ENCODE measurements at places on chromosomes 11 and 22.

- H3K27ac ChIP-seq = no peak overlapping the region
- no peak for DNase-seq
- no peak overlapping the region for H3K4me3 ChIP-seq
- no peaks in the 10 kb centered on the region for H3K36me3 ChIP-seq
- no peaks in the 10 kb centered on the region for H3K27me3 ChIP-seq
Observed at GRCh38 chr11:79174045-79175008, 266.5 kb downstream of the TENM4 start.

GRCh38 chr22:19432133-19432851, at the start of gene MRPL40:
Gene MRPL40, plus strand, starts transcription at chr22:19432545. Its CDS starts 10 bp downstream, at chr22:19432555.
- no peak for DNase-seq
- H3K27ac ChIP-seq = peak within 1 kb of the TSS; percentile 66
- H3K4me3 ChIP-seq = peak within 1 kb of the TSS; percentile 77
- H3K36me3 ChIP-seq = peaks cover 11% of the 10 kb centered on the region
- no peaks in the 10 kb centered on the region for H3K27me3 ChIP-seq

GRCh38 chr22:29311464-29312217, 3.9 kb downstream of the RASL10A start:
- H3K4me1 ChIP-seq = peaks cover 17% of the 10 kb centered on the region
- no peaks in the 10 kb centered on the region for H3K36me3 ChIP-seq
- DNase-seq = peak; percentile 46
- H3K4me3 ChIP-seq = no peak overlapping the region
- H3K27ac ChIP-seq = no peak overlapping the region

DNA sequence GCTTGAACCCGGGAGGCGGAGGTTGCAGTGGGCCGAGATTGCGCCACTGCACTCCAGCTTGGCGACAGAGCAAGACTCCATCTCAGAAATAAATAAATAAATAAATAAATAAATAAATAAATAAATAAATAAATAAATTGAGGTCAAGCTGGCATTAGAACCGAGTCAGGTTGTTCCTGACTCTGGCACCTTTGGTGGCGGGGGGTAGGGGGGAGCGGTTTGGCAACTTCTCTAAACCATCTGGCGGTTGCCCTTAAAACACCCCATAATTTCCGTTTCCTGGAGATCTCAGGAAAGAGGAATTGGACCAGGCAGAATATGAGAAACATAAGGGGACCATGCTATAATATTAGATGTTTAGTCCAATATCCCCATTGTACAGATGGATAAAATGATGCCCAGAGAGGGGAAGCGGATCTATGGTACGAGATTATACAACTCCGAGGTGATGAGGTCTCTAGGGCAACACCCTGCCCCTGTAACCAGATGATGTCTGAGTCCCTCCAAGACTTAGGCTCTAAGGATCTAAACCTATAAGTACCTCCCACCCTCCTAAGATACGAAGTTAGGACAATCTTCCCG, 785 bp downstream of the CLPB start:
- peaks cover 9% of the 10 kb centered on the region for H3K36me3 ChIP-seq
- H3K4me3 ChIP-seq = peak overlapping the region; percentile 86
- no peaks in the 10 kb centered on the region for H3K4me1 ChIP-seq
- DNase-seq = no peak

- H3K4me3 ChIP-seq = no peak overlapping the region
- H3K27ac ChIP-seq = no peak overlapping the region
- peaks cover 32% of the 10 kb centered on the region for H3K27me3 ChIP-seq
- no peak for DNase-seq
Observed at GRCh38 chr22:32800158-32800882, 1.2 kb upstream of the TIMP3 start.
